ENCODE measurements at places on chromosomes 16 and 17. TPM values are rescaled to one million over a fixed set of nuclear protein-coding genes. Genes with fewer than 3 reads are reported as not detected.
A peak's percentile ranks its signal among the peaks of the same experiment; 100 is the strongest.

DNA sequence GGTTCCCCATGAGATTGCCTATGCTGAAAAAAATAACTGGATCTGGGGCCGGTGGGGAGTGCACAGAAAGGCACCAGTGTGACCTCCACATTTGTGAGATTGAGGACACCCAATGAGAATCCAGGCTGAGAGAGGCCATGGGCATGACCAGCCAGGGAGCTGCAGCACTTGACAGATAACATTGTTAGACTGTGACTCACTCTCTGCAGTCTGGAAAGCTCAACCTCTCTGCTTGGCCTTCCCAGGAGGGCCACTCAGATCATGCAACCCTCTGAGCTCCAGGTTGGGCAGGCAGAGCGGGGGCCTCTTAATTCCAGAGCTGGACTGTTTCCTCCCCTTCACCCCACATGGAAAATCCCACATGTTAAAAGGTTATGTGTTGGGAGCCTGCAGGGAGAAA lies 30.1 kb downstream of the FZD2 start:
- DNase-seq: no peak

TXNDC17 gene
- total RNA-seq: 36.6 TPM

- peak; percentile 80 for DNase-seq
Observed at GRCh38 chr17:39667945-39668924, at the start of gene PNMT. Gene PNMT, plus strand, starts transcription at chr17:39668453. Its CDS starts 23 bp downstream, at chr17:39668476.

DNA sequence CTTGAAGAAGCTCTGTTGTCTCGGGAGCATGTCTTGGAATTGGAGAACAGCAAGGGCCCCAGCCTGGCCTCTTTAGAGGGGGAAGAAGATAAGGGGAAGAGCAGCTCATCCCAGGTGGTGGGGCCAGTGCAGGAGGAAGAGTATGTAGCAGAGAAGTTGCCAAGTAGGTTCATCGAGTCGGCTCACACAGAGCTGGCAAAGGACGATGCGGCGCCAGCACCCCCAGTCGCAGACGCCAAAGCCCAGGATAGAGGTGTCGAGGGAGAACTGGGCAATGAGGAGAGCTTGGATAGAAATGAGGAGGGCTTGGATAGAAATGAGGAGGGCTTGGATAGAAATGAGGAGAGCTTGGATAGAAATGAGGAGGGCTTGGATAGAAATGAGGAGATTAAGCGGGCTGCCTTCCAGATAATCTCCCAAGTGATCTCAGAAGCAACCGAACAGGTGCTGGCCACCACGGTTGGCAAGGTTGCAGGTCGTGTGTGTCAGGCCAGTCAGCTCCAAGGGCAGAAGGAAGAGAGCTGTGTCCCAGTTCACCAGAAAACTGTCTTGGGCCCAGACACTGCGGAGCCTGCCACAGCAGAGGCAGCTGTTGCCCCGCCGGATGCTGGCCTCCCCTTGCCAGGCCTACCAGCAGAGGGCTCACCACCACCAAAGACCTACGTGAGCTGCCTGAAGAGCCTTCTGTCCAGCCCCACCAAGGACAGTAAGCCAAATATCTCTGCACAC lies 21.2 kb downstream of the AKAP1 start:
- DNase-seq: peak; percentile 63

DNA sequence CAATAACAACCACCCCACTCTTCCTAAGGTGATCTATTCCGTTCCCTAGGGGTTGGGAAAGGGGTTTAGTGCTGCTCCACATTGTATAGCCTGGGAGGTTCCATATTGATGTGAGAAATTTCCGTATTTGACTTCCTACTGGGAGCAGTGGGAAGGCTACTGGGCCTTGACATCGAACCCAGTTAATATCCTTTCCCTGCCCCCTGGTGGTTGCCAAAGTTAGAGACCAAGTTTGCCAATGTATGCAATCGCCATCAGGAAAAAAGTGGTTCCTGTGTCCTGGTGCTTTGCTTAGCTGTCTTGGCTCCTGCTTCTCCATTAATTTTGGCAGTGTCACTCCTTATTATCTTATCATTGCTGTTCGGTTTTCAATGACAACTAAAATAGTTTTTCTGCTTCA lies 914.9 kb downstream of the KCNJ2 start:
- DNase-seq: peak; percentile 9

SPEM3 gene
- not detected for total RNA-seq

- no peak for DNase-seq
Observed at GRCh38 chr16:60510208-60510607, 1526.0 kb downstream of the CDH8 start.

PRR15L gene
- total RNA-seq: 4.9 TPM

DNA sequence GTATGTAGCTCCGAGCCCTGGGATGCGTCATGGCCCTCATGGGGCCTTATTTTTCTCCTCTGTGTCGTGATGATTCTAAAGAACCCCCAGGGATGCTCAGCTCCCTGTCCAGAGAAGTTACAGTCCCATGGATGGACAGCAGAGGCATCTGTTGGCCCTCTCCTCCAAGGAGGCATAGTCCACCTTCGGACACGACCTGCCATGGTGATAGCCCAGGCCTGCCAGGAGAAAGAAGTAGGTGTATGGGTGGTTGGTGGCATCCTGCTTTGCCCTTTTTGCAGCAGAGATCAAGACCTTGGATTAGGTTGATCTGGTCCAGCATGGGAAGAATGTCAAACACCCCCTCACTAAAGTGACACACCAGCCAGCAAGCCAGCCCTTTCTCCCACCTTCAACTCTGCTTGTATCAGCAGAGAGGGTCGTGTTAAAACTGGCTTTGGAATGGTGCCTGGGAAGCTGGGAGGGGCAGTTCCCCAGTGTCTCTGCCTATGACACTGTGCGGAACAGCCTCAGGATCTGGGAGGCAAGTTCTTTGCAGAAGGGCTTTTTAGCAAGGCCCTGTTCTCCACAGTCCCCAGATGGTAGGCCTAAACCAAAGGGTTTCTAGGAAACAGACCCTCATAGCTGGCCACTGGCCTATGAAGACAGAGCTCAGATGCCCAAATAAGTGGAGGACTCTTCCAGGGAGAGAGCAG lies 259.9 kb upstream of the RPL38 start:
- DNase-seq: peak; percentile 16

DNA sequence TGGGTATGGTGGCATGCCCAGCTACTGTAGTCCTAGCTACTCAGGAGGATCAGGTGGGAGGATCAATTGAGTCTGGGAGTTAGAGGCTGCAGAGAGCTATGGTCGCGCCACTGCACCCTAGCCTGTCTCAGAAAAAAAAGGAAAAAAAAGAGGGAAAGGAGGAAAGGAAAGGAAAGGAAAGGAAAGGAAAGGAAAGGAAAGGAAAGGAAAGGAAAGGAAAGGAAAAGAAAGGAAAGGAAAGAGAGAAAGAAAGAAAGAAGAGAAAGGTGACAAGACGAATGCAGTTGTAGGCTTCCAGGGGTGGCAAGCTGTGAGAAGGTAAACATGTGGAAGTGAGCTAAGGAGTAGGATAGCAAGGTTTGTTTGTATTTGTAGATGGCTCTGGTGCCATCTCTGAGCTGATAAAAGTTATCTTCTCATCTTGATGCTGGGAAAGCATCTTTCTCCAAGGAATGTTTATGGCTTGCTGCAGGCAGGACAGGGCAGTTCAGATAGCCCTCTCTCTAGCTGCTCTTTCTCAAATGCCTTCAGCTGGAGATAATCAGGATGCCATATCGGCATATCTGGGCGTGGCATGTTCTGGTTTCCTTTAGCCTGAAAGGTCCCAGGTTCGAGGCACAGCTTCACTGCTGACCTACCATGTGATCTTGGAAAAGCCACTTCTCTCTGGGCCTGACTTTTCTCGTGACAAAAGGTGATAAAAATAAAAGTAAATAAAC lies 2.8 kb upstream of the NOS2 start:
- DNase-seq: no peak

- no peak for DNase-seq
Observed at GRCh38 chr16:86707581-86707980, 129.2 kb downstream of the FOXL1 start.

DNA sequence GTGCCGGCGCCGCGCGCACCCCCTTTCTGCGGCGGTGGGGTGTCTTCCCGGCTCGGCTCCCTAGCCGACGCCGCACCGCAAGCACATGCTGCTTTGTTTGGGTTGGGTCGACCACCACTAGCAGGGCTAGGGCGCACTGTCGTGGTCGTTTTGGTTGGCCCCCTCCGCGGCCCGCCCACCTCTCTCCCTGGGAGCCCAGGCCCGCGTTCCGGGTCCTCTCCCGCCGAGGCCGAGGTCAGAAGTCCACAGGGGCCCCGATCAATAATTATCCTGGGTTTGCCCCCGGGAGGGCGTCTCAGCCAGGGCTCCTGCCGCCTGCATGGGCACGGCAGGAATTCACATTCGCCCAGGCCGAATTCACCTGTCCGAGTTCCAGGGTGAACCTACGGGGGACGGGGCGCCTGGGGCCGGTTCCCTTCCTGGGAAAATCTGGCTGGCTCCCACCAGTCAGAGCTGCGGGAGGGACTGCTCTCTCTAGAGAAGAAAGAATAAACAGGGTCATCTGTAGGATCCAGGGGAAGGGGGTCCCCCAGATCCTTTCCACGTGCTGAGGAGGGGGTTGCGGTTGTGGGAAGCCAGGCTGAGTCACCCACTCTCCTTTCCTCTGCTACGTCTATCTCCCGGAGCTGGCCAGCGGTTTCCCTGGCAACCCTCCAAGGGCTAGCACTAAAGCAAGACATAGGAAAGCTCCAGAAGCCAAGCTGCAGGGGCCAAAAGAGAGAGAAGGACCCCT lies 584 bp upstream of the STAT5B start:
- peak; percentile 56 for DNase-seq

GRCh38 chr17:77496401-77496801 lies 355.6 kb downstream of the SEC14L1 start:
- DNase-seq: no peak

DNA sequence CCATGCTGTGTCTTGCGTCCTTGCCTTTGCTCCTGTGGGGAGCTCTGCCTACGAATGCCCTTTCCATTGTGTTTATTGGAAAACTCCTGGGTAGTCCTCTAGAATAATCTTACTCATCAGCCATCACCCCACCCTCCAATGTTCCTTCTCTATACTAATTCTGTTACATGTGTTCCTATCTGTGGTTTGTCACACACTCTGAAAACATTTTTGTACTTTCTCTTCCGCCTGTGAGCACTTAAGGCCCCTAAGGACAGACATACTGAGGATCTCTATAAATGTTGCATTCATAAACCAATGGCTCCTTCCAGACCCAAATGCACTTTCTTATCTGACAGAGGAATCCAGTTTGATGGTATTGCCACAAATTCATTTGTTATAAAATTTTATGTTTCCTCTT lies 53.9 kb upstream of the MON1B start:
- DNase-seq: no peak

DNA sequence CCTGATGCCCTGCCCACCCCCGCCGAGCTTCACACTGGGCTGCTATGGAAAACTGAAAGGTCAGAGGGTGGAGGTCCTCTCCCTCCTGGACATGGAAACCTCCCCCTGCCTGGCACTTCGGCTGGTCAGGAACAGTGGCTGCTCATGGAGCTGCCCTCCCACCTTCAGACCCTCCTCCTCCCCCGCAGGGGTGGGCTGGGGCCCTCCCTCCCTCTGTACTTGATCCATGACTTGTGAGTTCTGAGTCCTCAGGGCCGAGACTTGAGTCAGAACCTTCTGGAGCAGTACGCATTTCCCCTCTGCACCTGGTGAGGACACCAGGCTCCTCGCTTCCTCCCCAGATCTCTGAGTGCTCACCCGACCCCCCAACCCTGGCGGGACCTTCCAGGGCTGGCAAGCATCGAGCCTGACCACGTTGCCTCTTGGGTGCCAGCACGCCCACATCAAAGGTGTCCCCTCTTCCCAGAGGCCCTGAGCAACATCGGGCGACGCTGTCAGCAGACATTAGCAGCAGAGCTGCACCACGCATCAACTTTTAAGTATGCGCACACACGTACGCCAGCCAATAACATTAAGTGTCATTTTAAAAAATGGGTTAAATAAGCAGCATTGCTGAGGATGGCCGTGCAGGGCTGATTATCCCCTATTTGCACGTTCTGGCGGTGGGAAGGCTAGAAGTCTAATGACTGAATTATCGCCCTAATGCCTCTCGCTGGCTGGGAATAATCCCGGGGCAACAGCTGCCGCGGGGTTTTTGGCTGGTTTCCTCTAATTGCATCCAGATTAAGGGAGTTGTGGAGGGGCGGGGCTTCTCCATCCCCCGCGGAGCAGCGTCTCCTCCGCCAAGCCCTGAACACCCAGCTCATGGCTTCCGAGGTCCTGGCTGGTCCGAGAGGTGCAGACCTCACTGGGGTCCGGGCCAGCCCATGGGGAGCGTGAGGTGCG lies 98.0 kb downstream of the TBC1D16 start:
- DNase-seq: peak; percentile 59

DNA sequence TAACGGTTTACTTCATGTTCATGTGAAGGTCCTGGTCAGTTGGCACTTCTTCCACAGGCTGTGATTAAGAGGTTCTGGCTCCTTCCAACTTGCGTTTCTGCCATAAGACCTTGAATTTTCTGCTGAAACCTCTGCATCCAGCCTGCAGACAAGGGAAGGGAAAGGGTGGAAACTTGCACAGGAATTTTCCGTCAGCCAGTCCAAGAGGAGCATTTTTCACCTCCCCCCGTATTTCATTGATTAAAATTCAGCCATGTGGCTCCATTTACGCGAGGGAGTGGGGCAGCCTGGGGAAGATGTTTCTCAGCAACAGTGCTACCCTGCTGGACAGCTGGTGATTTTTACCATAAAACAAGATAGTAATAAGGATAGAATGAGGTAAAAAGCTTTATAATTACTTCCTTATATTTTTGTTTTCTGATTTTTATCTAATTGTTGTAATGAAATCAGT lies 101.5 kb upstream of the SMIM36 start:
- peak; percentile 79 for DNase-seq

ITPRIPL2 gene
- 41.9 TPM for total RNA-seq

- DNase-seq: no peak
Observed at GRCh38 chr17:8921147-8921546, 44.4 kb downstream of the PIK3R5 start.

GRCh38 chr17:58447039-58447975 lies 30.0 kb upstream of the RNF43 start:
- DNase-seq: peak; percentile 54

UTS2R gene
- total RNA-seq: 5.8 TPM

DNA sequence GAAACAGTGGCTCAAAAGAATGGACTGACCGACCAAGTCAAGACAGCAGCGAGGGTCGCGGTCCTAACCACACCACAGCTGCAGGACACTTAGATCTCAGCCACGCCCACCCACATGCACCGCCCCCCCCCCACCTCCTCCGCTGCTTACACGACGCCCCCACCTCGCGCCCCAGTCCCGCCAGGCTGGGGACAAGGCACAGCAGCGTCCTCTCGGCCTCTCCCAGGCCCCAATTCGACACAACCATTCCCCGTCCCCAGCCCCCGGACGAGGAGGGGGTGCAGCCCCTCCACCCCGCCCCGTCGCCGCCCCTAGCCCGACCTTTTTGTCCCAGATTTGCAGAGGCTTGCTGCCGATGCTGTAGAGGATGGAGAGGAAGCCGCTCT lies 477 bp downstream of the CFAP20 start:
- peak; percentile 59 for DNase-seq

DNA sequence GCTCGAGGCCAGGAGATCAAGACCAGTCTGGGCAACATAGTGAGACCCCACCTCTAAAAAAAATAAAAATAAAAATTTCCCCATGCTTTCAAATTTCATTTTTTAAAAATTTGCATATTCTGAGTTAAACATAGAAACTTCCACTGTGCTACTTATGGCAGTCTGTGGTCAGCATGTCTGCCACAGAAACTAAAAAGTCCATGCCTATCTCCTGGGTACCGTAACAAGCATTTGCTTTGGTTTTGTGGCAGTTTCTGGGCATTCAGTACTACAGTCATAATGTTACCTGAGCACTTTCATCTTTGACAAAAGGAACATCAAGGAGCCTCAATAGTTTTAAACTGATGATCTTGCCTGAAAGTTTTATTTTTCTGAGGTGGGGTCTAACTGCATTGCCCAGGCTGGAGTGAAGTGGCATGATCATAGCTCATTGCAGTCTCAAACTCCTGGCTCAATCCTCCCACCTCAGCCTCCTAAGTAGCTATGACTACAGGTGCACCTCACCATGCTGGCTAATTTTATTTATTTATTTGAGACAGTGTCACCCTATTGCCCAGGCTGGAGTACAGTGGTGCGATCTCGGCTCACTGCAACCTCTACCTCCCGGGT lies 13.2 kb upstream of the ITGA2B start:
- DNase-seq: no peak

Measured in tongue (tissue), 3 donors.